AG10803 (cell line): ENCODE measurements at places on chromosomes 7 and 10.
A peak's percentile ranks its signal among the peaks of the same experiment; 100 is the strongest.

GRCh38 chr7:158473221-158473620 lies 114.4 kb downstream of the PTPRN2 start:
- no peak for DNase-seq

- DNase-seq, result no peak
Measured at GRCh38 chr10:132158122-132158741, 28.5 kb upstream of the DPYSL4 start.

- DNase-seq, result no peak
Measured at GRCh38 chr7:123750389-123751230, 1.8 kb upstream of the WASL start.

- DNase-seq, result peak; percentile 12
Measured at GRCh38 chr10:82813856-82814255, 938.9 kb downstream of the NRG3 start.

DNA sequence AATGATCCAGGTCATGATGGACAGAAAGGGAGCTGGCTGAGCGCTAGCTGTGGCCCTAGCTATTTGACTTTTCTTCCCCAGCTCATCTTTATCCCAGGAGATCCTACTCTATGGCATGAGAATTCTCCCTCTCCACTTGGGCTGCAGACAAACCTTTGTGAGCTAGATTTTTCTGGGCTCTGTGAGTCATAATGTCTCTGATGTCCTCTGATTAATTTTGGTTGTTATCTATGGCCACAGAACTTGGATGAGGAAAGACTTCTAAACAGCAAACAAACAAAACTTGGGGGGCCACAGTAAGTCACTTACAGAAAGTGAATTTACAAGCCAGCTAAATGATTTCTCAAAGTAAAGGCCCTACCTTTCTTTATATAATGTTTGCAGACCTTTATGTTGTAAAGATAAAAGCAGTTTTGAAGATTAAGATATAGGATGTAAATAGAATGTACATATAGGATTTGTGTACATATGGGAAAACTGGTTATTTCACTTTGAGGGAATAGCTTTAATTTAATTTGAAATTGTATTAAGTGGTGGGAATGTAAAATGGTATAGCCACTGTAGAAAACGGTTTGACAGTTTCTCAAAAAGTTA lies 10.4 kb downstream of the ABLIM1 start:
- DNase-seq, result no peak

- DNase-seq, result no peak
Measured at GRCh38 chr10:28928484-28928883, 251.2 kb downstream of the BAMBI start.

GRCh38 chr10:61411706-61412105 lies 41.5 kb downstream of the TMEM26 start:
- peak; percentile 1 for DNase-seq

DNA sequence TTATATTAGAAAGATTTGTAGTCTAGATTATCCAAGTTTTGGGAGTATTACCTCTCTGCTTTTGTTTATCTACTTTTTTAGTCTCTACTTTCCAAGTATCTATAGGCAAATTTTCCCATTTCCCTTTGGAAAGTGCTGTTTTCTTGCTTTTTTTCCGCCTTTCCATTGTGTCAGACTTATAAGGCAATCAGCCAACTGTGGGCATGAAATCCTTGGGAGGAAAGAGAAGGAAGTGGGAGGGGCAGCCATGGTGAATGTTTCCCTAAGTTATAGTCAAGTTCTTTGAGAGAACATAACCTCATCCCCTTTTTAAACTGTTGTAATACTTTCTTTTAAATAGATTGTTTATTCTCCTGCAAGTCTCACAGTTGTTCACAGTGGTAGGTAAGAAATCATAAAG lies 52.6 kb downstream of the PTEN start:
- no peak for DNase-seq
